Nephron progenitor cell (in vitro differentiated cells): ENCODE measurements at places on chromosomes 3 and 15.

- DNase-seq: no peak
Observed at GRCh38 chr3:101039285-101039684, 46.1 kb upstream of the ABI3BP start.

DNA sequence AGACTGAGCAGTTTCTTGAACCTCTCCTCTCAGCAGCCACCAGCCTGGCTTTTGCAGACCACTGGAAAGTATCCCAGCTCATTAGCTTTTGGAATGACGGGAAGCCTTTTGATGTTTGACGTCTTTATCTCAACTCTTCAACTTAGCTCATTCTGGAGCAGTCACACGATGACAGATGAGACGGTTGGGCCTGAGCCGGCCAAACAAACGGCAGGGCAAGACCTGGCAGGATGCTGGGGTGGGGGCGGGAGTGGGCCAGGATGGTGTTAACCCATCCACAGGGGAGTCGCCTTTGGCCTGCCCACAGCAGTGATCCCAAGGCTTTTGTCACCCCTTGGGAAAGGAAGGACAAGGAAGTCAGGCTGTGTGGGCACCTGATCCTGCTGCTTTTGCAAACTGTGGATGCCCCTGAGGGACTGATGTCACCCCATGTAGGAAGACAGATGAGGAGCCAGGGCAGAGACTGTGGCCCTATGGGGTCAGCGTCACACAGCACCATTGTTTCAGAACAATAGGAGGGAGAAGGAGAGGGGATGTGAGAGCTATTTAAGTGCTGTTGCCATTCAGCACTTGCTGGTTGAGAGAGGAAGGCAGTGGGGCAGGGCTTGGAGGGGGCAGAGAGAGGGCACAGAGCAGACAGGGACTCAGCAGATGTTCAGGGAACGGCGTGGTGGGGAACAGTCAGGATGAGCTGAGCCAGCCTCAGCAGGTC lies 121.9 kb upstream of the CTDSPL start:
- DNase-seq: no peak

GRCh38 chr3:171293142-171293782 lies 166.9 kb downstream of the TNIK start:
- no peak for DNase-seq

- DNase-seq: no peak
Observed at GRCh38 chr3:49883998-49884397, 14.3 kb upstream of the CAMKV start.

- no peak for DNase-seq
Observed at GRCh38 chr3:86993704-86994103, 2.8 kb upstream of the VGLL3 start.

DNA sequence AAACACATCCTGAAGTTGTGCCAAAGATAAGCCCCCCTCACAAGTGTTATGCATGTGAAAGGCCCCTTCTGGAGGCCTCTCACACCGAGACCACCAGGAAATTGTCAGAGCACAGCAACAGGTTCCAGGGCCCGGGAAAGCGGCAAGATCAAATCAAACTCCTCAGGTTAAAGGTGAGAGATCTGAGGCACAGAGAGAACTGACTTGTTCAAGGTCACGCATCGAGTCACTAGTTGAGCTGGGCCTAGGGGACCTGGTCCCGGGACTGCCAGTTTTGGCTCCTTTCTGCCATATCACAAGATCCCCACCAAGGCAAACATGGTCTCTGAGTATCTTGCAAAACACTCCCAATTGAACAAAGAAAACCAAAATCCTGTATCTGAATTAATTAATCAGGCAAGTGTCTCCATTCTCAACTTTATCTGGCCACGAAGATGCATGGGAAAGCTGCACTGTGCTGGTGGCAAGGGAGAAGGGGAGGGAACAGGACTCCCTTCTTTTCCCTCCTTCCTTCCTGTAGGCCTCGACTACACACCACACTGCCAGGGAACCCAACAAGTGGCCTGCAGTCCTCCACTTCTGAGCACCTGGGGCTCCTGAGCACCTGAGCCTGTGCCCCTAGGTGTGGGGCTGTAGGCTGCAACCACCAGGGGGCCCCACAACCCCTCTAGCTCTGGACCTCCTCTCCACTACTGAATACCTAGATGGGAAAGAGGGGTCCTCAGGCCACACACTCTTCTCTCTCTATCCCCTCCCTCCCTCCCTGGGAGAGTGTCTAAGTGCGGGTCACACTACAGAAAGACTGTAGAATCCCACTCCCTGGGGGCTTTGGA lies 37.3 kb downstream of the ANP32A start:
- peak; percentile 18 for DNase-seq

GRCh38 chr15:67080900-67081431 lies 15.6 kb downstream of the SMAD3 start:
- no peak for DNase-seq
